ENCODE measurements at places on chromosomes 16 and 17. TPM values are rescaled to one million over a fixed set of nuclear protein-coding genes. Genes with fewer than 3 reads are reported as not detected.

- DNase-seq: no peak
Measured at GRCh38 chr17:55067697-55068439, 99.3 kb downstream of the STXBP4 start.

DNA sequence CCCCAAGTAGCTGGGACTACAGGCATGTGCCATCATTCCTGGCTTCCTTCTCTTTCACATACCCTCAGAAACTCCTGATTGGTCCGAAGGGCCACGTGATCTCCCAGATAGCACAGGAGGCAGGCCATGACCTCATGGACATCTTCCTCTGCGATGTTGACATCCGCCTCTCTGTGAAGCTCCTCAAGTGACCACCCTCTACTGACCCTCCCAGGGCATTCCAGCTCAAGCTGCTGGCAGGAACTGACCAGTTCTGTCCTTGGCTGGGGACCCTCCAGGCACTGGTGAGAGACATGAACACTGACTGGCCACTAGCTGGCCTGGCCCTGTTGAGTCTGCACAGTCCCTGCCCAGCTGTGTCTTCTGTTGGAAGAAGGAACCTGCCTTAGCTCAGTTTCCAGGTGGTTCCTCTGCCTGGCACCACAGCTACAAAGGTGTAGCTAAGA, 5.6 kb downstream of the ERAL1 start:
- no peak for DNase-seq

GRCh38 chr17:65261682-65262636, 124.8 kb downstream of the RGS9 start:
- peak; percentile 2 for DNase-seq

DNA sequence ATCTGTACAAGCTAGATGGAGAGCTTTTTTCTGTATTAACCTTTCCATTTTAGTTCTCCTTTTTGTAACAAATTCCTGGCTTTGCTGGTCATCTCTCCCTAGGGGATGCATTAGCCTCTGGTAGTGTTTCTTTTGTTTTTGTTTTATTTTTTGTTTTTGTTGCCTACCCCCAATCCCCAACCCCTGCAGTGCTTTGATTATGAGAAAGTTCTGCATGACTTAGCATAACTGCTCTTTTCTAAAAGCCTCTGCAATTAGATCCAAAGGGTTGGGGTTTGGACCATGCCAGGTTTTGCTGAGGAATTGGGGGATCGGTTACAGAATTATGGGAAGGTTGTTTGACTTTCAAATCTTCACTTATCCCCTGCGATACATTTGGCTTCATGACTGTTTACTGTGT, 98.2 kb downstream of the ADAMTS18 start:
- no peak for DNase-seq

DNA sequence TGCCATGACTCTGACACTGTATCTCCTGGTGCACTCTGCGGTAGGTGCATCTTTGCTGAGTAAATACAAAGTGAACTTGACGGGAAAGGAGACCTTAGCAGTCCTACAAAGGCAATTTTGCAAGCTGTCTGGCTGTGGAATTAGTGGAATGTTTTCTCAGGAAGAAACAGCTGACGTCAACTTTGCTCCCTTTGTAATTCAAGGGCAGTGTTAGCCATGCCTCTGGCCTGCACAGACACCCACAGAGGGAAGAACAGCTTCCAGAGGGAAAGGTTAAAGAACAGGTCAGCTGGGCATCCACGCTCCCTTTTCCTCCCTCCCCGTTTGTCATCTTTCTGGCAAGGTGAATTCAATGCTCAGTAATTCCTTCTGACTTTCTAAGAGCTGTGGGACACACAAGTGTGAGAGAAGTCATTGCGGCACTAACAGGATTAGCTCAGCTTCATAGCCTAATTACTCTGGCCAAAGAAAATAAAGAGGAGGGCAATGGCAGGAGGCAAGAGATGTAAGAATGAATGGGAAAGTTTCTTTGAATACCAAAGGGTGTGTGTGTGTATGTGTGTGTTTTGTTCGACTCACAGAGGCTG, 476.9 kb upstream of the GOT2 start:
- no peak for DNase-seq

DNA sequence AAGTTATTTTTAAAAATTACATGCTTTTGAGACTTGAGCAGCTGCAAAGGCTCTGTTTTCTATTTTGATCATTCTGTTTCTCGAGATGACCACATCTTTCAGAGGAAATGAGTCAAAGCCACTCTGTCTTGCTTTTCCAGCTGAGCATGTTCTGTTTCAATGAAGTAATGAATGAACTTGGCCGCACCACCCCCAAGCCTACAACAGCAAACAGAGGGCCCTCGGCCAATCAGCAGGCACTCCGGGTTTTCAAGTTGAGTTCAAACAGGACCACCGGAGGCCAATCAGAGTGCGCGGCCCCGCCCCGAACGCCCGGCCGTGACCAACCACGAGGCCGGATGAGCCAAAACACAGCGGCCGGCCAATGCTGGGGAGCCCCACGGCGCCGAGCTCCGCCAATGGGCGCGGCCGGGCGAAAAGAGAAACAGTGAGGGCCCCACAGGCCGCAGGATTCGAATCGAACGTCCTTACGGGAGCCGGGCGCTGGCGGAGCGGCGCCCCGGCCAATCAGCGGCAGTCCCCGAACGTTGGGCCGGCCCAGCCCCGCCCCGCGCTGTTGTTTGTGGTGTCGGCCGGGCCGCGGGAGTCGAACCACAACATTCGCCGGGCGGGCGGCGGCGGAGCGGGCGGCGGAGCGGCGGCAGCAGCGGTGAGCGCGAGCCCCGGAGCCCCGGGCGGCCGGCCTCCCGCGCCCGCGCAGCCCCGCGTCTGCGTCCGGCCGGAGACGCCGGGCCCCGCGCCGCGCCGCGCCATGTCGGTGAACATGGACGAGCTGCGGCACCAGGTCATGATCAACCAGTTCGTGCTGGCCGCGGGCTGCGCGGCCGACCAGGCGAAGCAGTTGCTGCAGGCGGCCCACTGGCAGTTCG, at the start of gene UBALD2:
TSS of gene UBALD2 (plus strand) at position 594 of the 869 bp plus-strand sequence. CDS start at position 752, 158 bp downstream.
- DNase-seq: peak; percentile 99

- no peak for DNase-seq
Measured at GRCh38 chr17:22460461-22461063, 768.2 kb downstream of the KCNJ18 start.

The FOXK2 gene
- total RNA-seq: 51.5 TPM

The ITGAE gene
- 18.7 TPM for total RNA-seq

The KRT40 gene
- total RNA-seq: not detected
